CD4-positive, alpha-beta T cell treated with Interleukin-4 for 4 hours (primary cell): ENCODE measurements at places on chromosomes 11 and 22.

- DNase-seq = no peak
Measured at GRCh38 chr22:31848411-31848810, 94.6 kb downstream of the DEPDC5 start.

- no peak for DNase-seq
Measured at GRCh38 chr11:67284811-67285540, 4.1 kb upstream of the ANKRD13D start.

- no peak for DNase-seq
Measured at GRCh38 chr11:3660960-3661359, 10.2 kb downstream of the CHRNA10 start.

GRCh38 chr11:92969634-92970347, at the start of gene MTNR1B:
Gene MTNR1B (plus strand): TSS chr11:92969651. CDS start chr11:92969726, 75 bp downstream.
- DNase-seq = no peak

DNA sequence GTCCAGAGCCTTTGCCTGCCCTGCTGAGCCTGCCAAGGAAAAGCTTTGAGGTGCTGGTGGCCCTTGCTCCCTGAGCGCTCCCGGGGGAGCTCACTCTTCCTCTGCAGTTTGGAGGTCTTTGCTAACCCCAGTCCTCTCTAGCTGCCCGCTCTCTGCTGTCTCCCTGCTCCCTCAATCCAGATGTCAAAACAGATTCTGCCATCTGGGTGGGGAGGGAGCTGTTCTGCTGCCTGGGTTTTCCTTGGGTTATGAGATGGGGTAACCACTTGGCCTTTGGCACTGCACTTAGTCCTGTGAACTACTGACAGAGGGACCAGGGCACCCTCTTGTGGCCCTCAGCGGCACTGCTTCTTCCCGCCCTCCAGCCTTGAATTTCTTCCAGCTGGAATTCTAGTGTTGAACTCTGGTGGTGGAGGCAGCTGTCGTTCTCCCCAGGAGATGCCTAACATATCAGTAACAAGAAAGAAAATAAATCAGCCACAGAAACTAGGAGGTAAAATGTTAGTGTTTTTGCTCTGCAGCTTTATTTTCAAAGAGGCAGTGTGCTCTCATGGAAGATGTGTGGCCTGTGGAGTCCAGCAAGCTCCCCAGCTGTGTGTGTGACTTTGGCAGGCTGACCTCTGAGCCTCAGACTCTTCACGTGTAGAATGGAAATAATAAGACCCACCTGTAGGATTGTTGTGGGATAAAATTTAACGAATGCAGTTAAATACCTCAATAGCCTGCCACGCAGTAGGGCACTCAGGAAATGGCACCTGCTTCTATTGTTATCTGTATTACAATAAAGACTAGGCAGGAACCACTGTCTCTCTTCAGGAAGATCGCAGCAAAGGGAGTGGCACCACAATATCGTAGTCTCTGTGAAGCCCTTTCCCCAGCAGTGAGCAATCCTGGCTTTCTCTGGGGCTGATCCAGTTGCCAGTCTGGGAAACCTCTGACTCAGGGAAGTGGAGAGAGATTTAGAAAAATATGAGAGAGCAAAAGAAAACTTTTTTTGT, 23.4 kb downstream of the ARFGAP2 start:
- peak; percentile 37 for DNase-seq

DNA sequence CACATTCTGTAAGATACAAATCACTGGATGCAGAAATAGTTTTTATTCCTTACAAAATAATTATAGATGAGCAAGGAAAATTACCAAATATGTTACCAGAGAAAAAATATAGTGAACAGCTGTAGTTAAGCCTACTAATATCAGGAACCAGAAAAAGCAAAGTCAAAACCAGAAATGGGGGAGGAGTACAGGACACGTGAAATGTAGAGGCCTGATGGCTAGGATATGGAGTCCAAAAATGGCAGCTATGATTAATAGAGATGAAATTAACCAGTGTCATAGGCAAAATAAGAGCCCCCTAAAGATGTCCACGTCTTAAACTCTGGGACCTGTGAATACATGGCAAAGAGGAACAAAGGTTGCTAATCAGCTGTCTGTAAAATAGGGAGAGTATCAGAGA, 34.1 kb downstream of the MRE11 start:
- no peak for DNase-seq

DNA sequence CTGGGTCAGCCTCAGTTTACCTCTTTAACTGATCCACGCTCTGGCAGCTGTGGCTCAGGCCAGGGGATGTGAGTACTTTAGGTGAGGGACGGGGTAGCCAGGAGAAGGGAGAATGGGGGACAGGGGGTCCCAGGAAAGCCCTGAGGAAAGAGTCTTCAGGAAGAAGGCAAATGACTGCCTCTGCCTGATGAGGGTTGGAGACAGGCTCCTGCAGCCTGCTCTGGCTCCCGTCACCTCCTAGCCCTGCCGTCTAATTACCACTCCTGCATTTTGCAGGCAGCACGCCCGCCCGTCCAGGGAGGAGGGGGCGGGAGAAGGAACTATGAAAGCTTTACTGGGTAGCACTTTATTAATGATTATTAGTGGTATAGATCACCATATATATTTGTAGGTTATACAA, 116.6 kb downstream of the CEP164 start:
- no peak for DNase-seq

DNA sequence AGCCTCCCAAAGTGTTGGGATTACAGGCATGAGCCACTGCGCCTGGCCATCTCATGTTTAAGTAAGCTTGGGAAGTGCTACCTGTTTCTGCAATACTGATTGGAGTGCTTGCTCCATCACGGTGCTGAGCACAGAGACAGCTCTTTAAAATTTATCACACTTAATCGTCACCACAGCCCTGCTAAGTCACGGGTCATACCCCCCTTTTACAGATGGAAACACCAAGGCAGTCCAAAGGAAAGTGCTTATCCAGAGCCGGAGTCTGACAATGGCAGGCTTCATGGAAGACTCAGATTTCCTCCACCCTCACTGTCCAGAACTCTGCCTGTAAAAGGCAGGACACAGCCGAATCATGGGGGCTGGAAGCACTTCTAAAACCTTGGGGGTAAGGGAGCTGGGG, 2.7 kb upstream of the C22orf15 start:
- no peak for DNase-seq

GRCh38 chr22:47806894-47807293, 1044.4 kb downstream of the TBC1D22A start:
- no peak for DNase-seq

DNA sequence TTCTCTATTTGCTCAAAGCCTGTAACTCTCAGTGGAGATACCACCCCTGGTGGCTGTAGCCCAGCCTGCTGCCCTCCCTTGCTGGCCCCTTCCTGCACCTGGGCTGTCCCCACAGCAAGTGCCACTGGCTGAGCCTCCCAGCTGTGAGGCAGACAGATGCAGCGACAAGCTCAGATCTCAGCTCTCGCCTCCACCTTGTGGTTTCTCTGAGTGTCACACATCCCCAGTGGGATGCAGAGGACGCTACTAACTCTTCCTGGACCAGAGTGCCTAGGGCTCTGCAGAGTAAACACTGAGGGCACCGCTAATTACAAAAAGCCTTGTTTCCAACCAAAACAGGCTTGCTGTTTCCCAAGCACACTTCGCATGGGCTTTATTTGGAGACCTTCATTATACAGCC, 8.9 kb downstream of the YPEL1 start:
- DNase-seq = peak; percentile 56

DNA sequence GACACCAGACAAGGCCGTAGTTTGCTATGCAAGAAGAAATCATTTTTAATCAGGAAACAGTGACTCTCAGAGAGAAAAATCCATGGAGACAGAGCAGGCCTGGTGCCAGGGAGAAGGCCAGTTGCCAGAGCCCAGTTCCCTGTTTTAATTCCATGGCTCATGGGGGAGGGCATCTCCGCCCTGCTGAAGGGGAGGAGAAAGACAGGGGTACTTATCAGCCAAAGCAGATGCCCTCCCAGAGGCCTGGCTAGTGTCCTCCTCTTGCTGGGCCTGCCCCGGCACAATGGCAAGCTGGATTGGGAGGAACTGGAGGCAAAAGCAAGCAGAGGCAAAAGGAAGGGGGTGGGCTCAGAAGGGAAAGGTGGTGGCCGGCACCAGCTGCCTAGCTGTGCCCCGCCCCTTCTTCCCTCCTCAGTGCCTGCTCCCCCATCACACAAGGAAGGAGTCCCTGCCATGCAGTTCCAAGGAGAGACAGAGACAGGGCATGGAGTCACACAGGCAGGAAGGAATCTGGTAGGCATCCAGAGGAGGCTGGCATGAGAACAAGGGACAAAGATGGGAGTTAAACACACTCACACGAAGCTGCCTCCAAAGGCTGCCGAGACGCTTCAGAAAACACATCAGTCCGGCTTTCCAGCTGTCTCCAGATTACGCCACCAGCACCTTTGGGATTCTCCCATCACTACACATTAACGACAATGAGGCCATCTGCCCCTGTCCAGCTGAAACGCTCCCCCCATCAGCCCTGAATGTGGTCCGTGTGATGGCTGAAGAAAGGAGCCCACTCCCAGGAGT, 591.8 kb downstream of the BUD13 start:
- no peak for DNase-seq

GRCh38 chr11:118060869-118061268, 16.0 kb upstream of the TMPRSS4 start:
- DNase-seq = no peak

- no peak for DNase-seq
Measured at GRCh38 chr11:134124660-134125451, 56.0 kb downstream of the JAM3 start.

GRCh38 chr11:96744697-96745096, 354.9 kb downstream of the JRKL start:
- DNase-seq = no peak

DNA sequence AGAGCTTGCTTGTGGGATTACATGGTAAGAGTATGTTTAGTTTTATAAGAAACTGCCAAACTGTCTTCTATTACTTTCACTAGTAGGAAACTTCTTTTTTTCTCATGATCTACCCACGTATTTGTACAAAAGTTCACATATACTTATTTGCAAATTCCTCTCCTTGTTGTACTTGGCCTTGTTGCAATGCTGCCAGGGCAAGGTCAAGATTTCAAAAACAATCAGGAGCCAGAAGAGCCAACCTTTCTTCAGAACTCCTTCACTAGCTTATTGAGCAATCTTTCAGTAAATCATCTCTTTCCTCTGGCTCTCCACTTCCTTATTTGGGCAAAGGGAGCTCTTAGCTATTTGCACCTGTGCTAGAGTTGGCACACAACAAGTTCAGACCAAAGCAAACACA, 9.7 kb downstream of the SRSF8 start:
- DNase-seq = no peak
